ENCODE measurements at places on chromosomes 3 and 15.

- DNase-seq = no peak
These were observed 480.5 kb upstream of the CBLB start for GRCh38 chr3:106349191-106349881.

- DNase-seq = no peak
These were observed 245.0 kb downstream of the ZMAT3 start for GRCh38 chr3:178826435-178827123.

DNA sequence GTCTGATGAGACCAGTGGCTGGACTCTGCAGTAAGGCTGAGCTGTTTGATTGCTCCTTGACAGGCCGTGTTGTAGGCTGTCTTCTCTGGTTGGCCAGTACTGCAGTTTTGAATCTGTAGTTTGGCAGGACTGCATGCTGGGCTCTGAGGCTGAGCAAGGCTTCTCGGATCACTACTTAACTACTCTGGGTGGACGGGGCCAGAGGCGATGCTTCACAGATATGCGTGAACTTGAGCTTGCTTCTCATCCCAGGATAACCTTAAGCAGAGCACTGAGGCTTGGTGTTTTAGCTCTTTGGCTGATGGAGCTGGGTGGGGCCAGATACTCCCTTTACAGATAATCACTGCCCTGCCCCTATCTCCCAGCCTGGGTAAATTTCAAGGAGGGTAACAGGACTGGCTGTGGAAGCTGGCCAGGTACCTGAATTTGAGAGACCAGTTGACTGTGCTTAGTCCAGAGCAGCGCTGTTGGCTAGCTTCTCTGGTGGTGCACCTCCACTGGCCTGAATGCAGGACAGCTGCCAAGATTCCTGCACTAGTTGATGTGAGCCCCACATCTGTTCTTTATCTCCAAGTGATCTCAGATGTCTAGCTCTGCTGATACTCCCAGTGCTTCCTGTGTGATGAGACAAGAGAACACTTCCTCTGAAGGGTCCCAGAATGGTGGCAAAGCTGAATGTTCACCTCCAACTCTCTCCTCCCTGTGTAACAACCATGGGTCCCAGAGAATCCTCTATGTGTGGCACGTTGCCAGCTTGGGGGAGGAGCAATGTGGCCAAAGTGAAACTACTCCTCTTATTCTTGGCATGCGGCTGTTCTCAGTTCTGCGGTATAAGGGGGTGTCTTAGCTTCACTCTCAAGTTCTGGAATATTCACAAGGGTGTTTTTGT lies 37.9 kb downstream of the RPL39L start:
- DNase-seq = no peak

DNA sequence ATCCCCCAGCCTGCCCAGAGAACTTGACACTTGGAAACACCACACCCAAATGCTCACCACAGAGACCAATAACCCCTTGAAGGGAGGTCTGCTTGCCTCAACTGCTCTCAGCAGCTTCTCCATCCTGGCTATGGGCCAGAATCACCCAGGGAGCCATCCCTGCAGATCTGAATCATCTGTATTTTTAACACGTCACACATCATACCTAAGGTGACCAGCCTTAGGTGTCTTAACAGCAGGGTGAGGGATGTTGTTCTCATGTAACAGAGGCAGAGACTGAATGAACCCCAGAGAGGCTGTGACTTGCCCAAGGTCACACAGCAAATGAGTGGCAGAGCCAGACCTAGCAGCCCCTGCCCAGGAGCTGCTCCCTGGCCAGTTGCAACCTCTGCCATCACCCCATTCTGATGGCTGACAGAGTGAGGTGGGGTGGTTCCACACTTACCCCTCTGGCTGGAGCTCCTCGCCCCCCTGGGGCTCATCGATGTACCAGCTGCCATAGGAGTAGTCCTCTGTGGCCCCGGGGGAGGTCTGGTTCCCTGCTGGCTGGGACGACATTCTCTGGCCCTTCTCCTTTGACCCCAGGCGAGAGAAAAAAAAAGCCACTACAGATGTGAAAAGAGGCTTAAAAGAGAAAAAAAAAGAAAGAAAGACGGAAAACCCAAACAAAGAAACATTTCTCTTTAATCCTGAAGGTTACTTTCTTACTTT lies 722 bp downstream of the STRA6 start:
- no peak for DNase-seq

GRCh38 chr3:188745031-188745430 lies 426.7 kb upstream of the TPRG1 start:
- DNase-seq = no peak

- DNase-seq = no peak
These were observed at the start of gene GRM7 for GRCh38 chr3:6860954-6861624. GRM7 (plus strand) TSS chr3:6861115.

GRCh38 chr3:53974324-53974723 lies 82.7 kb upstream of the SELENOK start:
- no peak for DNase-seq

DNA sequence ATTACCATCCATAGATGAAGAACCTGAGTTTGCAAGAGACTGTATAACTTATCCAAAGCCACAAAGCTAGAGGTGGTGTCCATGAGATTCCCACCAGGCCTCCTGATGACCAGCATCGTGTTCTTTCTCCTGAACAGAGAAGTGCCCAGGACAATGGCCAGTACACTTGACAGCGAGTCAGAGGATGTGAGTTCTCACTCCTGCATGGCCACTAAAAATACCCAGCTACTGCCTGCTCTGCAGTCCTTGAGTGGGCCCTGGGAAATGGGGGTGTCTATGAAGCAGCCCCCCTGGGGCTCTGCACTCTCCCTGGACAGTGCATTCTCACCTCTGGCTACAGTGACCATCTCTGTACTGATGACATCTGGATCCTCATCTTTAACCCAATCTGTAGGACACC lies 201.2 kb downstream of the RPLP1 start:
- no peak for DNase-seq

DNA sequence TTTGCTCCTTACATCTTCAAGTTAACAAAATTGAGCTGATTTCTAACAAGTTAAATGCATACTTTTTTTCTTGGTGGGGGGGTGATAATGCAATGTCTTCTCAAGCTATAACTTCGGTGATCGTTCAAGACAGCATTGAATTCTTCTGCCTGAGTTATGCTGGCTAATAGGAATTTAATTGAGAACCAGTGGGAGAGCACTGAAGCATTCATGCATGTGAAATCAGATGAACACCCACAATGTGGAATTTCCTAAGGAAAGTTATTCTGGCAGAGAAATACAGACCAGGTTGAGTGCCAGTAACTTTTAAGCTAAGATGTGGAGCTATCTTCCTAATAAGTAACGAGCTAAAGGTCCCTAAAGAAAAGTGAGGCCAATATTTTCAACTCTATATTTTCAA lies 3.0 kb downstream of the SPATA16 start:
- DNase-seq = no peak

- DNase-seq = no peak
These were observed 908.1 kb upstream of the ALCAM start for GRCh38 chr3:104458657-104459056.

DNA sequence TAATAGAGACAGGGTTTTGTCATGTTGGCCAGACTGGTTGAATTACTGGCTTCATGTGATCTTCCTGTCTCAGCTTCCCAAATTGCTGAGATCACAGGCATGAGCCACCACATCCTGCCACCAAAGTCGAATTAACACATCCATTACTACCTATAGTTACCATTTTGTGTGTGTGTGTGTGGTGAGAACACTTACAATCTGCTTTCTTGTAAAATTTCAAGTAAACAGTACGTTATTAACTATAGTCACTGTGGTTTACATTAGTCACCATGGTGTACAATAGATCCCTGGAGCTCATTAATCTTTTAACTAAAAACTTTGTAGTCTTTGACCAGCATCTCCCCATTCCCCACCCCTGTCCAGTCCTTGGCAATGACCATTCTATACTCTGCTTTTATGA lies 270.0 kb downstream of the NAALADL2 start:
- no peak for DNase-seq

DNA sequence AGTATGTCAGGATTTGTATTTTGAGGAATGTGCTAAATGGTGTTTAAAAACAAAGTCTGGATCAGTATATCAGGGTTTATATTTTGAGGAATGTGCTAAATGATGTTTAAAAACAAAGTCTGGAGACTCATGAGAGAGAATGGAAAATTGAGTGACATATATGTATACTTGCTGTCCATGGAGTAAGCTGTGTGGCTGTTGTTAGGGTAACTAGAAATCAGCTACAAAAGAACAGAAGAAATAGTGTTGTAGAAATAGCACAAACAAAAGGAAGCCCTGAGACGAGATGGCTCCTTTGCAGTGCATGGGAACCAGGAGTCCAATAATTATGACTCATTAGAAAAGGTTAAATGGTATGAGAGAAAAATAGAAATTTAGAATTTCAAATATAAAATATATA lies 282.7 kb upstream of the MANF start:
- DNase-seq = no peak

GRCh38 chr3:23272820-23273219 lies 69.7 kb downstream of the UBE2E2 start:
- DNase-seq = no peak

Data from NCI-H1930 (cell line).